ENCODE measurements at places on chromosomes 6 and 20. TPM values are rescaled to one million over a fixed set of nuclear protein-coding genes. Genes with fewer than 3 reads are reported as not detected.
A peak's percentile ranks its signal among the peaks of the same experiment; 100 is the strongest.

DNA sequence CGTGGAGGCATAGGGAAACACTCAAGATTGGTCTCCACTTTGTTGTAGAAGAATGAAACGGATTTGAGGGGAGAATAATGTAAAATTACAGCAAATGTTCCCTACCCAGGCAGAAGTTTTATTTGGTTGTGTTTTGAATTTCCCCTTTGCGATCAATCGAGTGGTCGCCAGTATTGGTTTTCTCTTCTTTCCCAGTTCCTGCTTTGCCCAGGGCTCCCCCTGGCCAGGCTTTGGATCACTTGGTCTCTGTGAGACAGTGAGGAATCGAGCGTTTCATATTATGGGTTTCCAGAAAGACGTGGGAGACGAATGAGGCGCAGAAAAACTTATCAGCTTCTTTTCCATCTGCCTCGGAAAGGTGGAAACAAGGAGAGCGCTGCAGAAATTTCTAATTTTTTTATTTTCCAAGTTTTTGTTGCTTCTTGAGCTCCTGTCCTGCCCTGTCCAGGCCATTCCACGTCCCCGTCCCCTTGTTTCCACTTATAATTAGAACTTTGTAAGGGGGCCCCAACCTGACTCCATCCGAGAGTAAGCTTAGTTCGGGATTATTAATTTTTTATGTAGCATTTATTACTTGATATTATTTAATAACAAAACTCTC is 7.5 kb upstream of the TBX18 start:
- peak; percentile 24 for DNase-seq

Gene HINT3
- 27.4 TPM for total RNA-seq

Gene BTBD9
- total RNA-seq = 23.5 TPM

Gene TMEM170B
- 5.2 TPM for total RNA-seq

Gene FILIP1
- total RNA-seq = 110 TPM

Gene TP53TG5
- total RNA-seq = 0.82 TPM

Gene GGTLC1
- total RNA-seq = not detected

- DNase-seq = no peak
Measured at GRCh38 chr6:15474196-15474595, 188.6 kb downstream of the DTNBP1 start.

DNA sequence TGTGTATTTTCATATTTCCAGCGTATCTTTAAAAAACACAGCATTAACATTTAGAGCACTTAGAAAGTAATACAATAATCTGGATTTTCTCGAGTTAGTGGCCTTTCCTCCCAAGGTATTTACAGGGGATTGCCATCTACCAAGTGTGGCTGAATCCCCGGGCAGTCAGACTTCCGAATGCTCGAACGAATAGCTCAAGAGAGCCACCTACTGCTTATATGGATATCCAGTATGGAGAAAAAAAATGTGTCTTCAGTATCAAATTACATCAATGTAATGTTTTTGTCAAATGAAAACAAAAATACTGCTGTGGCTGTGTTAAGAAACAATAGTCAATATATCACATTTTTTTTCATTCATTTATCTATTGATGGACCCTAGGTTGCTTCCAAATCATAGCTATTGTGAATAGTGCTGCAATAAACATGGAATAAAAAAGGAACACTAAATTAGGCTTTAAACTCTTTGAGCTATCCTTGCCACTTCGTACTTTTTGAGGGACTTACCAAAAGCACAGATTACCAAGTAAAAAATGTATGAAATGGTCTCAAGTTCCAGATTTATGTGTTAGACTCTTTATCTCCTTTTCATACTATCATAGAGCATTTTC is 654.5 kb upstream of the PTCHD4 start:
- no peak for DNase-seq

- DNase-seq = no peak
Measured at GRCh38 chr6:69957985-69958559, 91.7 kb downstream of the COL19A1 start.

Gene VIP
- not detected for total RNA-seq

Gene SOX18
- 41.6 TPM for total RNA-seq

DNA sequence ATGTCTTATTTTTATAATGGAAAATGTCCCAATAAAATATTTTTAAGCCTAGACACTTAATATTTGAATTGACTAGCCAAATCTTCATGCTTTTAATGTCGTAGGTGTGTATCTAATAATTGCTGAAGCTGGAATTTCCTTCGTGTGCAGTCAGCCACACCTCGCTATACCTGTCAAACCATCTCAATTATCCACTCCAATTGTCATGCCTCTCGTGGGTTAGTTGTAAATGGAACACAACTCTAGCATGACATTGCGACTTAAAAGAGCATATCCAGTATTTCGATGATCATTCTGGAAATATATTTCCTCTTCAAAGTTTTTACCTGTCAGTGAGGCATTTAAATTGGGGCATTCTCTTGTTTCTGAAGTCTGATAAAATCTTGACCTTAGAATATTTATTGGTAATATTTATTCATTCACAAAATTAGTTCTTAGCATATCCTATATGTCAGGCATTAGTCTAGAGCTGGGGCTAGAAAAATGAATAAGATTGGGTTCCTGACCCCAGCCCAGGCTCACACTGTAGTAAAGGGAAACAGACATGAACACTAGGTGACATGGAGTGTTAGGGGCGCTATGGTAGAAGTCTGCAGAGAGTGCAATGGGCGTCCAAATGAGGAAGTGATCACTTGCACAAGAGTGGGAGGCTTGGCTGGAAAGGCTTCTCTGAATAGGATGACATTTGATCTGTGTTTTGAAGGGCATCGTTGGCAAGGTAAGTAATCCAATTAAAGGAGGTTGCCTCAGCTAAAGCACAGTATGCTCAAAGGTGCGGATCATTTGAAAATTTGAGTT is 11.0 kb upstream of the CFAP206 start:
- no peak for DNase-seq

GRCh38 chr20:24808616-24809015 is 140.5 kb upstream of the CST7 start:
- no peak for DNase-seq

Gene NKX2-4
- total RNA-seq = not detected

Gene ANKEF1
- total RNA-seq = 2.5 TPM

Gene IBTK
- total RNA-seq = 28.3 TPM

Gene GRIK2
- total RNA-seq = 26.7 TPM

Gene TTLL9
- total RNA-seq = 0.15 TPM

Gene RWDD2A
- 6.0 TPM for total RNA-seq

Gene SIM1
- total RNA-seq = not detected

- DNase-seq = no peak
Measured at GRCh38 chr20:21184819-21185218, 58.9 kb downstream of the KIZ start.

DNA sequence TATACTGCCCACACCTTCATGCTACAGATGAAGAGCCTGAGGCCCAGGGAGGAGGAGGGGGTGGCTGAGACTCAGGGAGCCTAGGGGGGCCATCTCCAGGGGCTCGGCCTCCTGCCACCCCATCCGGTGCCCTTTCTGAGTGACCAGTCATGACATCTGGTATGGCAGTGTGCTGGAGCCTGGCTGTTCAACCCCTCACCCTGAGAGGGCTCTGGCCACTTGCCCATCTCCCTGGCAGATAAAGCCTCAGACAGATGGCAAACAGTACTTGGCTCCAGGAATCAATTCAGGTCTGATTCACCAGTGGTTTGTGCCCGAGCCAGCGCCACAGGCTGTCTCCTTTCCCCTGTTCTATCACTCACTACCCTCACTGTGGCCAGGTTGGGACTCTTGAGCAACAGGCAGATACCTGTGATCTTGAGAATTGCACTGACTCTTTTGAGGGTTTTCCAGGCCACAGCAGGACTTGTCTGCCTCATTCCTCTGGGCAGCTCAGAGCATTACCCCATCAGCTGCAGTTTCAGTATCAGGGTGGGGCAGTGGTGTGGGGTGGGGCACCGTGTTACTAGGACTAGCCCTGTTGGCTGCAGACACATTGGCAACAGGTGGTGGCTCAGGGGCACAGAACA is 22.8 kb downstream of the SRSF3 start:
- peak; percentile 64 for DNase-seq

- DNase-seq = no peak
Measured at GRCh38 chr6:6629402-6629801, 40.9 kb downstream of the LY86 start.

Gene EFCAB8
- 0.64 TPM for total RNA-seq

Gene TRAPPC3L
- total RNA-seq = 0.23 TPM

Gene SLC44A4
- total RNA-seq = not detected

DNA sequence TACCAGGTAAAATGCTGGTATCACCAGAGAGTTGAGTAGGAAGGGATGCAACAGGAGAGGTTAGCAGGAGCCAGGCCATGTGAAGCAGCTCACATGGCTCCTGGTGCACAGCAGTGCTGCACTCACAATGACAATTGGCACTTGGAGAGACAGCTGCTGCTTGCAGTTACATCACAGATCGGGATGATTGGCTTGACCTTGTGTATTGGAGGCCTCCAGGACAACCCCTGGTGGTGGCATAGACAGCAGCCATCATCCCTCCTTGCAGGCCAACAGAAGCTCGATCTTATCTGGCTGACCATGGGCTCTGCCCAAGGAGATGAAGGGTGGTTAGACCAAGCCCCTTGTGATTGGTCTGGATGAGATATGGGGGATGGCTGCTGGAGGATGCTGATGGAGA is 73.0 kb downstream of the EYA2 start:
- no peak for DNase-seq

GRCh38 chr6:12077021-12077710 is 65.1 kb downstream of the HIVEP1 start:
- DNase-seq = no peak

- DNase-seq = no peak
Measured at GRCh38 chr20:11217326-11218172, 543.8 kb upstream of the JAG1 start.

Gene EYA4
- total RNA-seq = 38.2 TPM

- DNase-seq = no peak
Measured at GRCh38 chr6:143158113-143158581, 97.5 kb downstream of the AIG1 start.

Gene ATP9A
- 23.9 TPM for total RNA-seq

DNA sequence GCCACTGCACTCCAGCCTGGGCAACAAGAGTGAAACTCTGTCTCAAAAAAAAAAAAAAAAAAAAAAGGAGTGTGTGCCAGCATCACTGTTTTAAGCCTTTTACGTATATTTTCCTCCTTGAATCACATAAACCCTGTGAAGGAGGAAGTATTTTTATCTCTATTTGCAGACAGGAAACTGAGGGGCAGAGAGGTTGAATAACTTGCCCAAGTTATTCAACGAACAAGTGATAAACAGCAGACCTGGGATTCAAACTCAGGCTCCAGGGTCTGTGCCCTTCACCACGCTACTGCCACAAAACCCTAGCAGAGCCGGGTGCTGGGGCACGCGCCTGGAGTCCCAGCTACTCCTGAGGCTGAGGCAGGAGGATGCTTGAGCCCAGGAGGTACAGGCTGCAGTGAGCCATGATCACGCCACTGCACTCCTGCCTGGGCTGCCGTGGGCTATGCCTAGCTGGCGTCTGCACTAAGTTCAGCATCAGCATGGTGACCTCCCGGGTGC is 9.4 kb upstream of the AVP start:
- DNase-seq = no peak

DNA sequence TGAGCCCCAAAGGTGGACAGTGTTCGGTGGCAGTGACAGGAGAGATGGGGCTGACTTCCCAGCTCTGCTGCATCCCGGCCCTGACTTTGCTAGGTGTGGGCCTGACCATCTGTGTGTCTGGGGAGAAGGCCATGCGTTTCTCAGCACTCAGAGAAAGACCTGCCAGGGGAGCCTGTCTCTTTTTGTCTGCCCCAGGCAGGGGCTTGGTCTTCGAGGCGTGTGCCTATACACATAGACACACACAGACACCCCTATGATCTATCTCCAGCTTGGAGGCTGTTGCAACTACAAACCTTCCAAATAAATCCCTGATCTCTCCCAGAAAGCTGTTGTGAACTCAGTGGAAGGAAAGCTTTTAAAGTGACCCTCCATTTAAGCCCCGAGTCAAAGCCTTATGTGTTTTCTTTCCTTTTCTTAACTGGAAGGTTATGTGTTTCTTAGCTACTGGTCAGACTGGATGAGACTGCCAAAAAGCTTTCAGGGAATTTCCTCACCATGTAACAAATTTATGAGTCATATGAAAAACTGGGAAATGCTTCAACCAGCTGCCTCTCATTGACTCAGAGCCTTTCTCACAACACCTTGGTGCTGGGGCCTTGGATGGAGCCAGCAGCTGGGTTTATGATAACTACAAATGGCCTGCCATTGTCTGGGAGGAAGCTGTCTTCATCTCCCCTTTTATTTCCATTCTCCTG is 102.6 kb downstream of the CDC5L start:
- DNase-seq = peak; percentile 36

All from right cardiac atrium (tissue), 5 donors.